ENCODE measurements at places on chromosomes 7 and 10. TPM values are rescaled to one million over a fixed set of nuclear protein-coding genes. Genes with fewer than 3 reads are reported as not detected.

The FAM171A1 gene
- 50.9 TPM for total RNA-seq

The NME8 gene
- not detected for total RNA-seq

GRCh38 chr7:98027342-98028033 lies 37.5 kb upstream of the OCM2 start:
- no peaks in the 10 kb centered on the region for H3K27me3 ChIP-seq
- no peaks in the 10 kb centered on the region for H3K4me1 ChIP-seq
- no peak for DNase-seq
- no peaks in the 10 kb centered on the region for H3K36me3 ChIP-seq

DNA sequence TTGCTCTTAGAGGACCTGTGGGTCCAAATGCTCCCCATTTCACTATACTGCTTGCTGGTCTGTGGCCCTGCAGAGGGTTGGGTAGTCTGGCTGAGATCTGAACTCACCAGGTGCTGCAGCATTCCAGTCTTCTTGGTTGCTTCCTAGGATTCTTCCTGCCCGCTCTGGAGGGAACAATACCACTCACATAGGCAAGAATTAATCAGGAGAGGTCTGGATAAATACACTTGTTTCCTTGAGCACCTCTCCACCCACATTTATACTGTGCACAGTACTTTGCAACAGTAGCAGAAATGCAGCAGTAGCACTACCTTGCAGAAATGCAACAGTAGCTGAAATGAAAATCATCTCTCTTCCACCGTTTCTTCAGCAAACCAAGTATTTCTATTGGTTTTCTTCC lies 125.3 kb downstream of the INSYN2A start:
- H3K4me1 ChIP-seq: no peaks in the 10 kb centered on the region
- H3K27ac ChIP-seq: no peak overlapping the region
- no peaks in the 10 kb centered on the region for H3K27me3 ChIP-seq
- DNase-seq: no peak
- peaks cover 5% of the 10 kb centered on the region for H3K36me3 ChIP-seq

DNA sequence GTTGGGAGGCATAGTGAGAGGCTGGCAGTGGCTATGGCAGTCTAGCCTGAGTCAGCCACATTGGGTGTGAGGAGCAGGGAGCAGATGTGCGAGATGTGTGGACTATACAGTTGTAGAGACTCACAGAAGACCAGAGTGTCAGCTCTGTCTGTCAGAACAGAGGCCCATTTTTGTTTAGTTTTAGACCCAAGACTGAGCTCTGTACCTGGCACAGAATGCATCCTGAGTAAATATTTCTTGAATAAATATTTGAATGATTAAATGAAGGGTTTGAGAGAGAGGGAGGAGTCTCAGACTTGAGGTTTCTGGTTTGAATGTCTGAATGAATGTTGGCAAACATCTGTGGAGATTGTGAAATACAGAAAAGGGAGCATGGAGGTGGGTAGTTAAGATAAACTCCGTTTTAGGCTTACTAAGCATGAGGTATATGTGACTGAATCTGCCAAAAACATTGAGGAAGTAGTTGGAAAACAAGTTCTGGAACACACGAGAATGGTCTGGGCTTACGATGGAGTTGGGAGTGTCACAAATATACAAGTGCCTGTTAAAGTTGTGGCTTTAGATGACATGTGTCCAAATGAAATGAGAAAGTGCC lies 3.6 kb downstream of the SEC23IP start:
- H3K27ac ChIP-seq: peak overlapping the region; percentile 36
- no peaks in the 10 kb centered on the region for H3K36me3 ChIP-seq
- peaks cover 34% of the 10 kb centered on the region for H3K4me1 ChIP-seq
- peak; percentile 61 for DNase-seq
- H3K27me3 ChIP-seq: no peaks in the 10 kb centered on the region

Data from colonic mucosa (tissue), 4 donors.